ENCODE measurements at places on chromosomes 4 and X. TPM values are rescaled to one million over a fixed set of nuclear protein-coding genes. Genes with fewer than 3 reads are reported as not detected.

DNA sequence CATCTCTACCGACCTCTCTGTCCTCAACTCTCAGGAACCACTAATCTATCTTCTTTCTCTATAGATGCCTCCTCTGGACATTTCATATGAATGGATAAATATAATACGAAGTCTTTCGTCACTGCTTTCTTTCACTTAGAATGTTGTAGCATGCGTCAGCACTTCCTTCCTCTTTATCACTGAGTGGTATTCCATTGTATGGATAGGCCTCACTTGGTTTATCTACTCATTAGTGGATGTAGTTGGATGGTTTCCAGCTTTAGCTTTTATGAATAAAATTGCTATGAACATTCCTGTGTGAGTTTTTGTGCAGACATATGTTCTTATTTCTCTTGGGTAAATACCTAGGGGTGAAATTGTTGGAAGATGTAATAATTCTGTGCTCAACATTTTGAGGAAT lies 528.2 kb upstream of the FAT1 start:
- H3K4me1 ChIP-seq: no peaks in the 10 kb centered on the region
- no peaks in the 10 kb centered on the region for H3K36me3 ChIP-seq
- no peak overlapping the region for H3K27ac ChIP-seq
- H3K27me3 ChIP-seq: no peaks in the 10 kb centered on the region

DNA sequence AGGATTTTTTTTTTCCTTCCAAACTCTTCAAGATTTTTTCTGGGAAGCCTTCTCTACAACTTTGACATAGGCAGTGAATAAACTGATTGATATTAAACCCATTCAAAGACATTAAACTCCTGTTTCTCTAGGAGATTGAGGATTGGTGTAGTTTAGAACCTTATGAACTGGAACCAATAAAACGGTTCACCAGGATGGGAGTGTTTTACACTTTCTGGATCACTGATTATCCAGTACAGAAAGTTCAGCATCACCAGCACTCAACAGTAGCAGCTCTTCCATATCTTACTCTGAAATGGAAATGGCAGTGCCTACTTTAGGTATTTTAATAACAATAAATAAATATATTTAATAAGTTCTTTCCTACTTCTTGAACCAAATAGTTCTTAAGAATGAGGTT lies 76.7 kb downstream of the BMPR1B start:
- H3K4me1 ChIP-seq: no peaks in the 10 kb centered on the region
- no peak overlapping the region for H3K27ac ChIP-seq

GRCh38 chr4:156053174-156053573 lies 99.5 kb upstream of the CTSO start:
- H3K27ac ChIP-seq: no peak overlapping the region
- no peaks in the 10 kb centered on the region for H3K36me3 ChIP-seq
- H3K27me3 ChIP-seq: no peaks in the 10 kb centered on the region
- no peak for DNase-seq
- no peaks in the 10 kb centered on the region for H3K4me1 ChIP-seq

DNA sequence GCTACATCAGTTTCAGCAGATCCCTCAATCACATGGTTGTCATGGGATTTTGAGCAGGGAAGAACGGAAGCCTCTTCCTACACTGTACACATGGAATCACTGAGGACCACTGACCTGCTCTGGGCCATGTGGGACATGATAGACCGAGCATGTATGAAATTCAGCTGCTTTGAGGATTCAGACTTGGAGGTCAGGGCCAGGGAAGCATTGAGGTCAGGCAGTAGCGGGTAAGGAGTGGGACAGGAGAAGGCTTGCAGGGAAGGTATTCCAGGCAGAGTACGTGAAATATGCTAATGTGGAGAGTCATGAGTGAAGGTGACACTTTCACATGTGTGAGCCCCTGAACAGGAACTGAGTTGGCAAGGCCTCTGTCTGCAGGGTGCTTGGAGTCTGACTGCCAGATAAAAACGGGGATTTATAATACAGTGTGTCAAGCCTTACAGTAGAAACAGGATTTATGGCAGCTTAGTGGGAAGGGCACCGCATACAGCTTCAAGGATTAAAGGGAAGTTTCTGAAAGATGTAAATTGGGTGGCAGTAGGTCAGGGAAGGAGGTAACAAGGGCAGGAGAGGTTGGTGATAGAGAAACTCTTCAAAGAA lies 111.7 kb downstream of the STK32B start:
- no peaks in the 10 kb centered on the region for H3K36me3 ChIP-seq
- H3K27ac ChIP-seq: no peak overlapping the region
- H3K4me3 ChIP-seq: no peak overlapping the region
- no peaks in the 10 kb centered on the region for H3K4me1 ChIP-seq
- no peak for DNase-seq

DNA sequence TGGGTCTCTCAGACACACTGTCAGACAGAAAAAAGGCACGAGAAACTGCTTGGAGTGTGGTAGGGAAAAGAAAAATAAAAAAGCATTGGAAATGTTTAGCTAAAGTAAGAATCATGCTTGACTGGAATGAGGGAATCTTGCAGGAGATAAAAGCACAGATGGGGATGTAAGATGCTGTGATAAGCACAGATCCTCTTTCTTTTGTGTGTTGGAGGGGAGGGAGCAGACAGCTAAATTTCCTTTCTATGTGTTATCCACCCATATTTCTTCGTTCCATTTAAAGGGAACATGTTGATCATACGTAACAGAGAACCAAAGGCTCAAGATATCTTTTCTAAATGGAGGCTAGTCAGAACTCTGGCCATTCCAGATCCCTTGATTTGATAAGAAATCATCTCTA lies 614.0 kb upstream of the LCORL start:
- no peak for DNase-seq
- H3K27me3 ChIP-seq: no peaks in the 10 kb centered on the region
- H3K27ac ChIP-seq: no peak overlapping the region

DNA sequence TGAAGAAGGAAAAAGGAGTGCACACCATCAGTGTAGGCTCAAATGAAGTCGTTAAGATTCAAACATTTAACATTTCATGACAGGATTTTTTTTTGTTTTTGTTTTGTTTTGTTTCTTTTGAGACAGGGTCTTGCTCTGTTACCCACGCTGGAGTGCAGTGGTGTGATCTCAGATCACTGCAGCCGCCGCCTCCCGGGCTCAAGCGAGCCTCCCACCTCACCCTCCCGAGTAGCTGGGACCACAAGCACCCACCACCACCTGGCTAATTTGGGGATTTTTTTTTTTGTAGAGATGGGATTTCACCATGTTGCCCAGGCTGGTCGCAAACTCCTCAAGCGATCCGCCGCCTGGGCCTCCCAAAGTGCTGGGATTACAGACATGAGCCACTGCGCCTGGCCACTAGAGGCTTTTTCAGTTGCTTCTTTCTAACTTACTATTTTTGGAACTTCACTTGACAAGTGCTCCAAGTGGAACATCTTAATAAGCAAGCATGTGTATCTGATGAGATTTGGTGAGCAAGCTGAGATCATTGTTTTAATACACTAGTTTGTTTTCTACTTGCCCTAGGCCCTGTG lies 78.9 kb upstream of the CNKSR2 start:
- H3K27me3 ChIP-seq: no peaks in the 10 kb centered on the region
- H3K4me3 ChIP-seq: no peak overlapping the region
- H3K27ac ChIP-seq: no peak overlapping the region
- H3K36me3 ChIP-seq: no peaks in the 10 kb centered on the region

DNA sequence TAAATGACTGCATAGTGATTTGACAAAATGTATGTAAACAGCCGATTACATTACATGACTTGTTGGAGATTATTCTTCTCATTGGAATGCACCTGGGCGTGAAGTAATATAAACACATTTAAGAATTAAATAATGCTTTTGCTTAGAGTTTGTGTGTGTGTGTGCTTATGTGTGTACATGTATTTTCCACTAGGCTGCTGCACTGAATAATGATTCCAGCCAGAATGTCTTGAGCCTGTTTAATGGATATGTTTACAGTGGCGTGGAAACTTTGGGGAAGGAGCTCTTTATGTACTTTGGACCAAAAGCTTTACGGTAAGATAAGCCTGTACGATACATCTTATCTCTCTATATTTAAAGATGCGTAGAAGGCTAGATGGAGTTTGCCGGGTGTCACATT lies 12.6 kb downstream of the NEIL3 start:
- no peaks in the 10 kb centered on the region for H3K36me3 ChIP-seq
- no peaks in the 10 kb centered on the region for H3K27me3 ChIP-seq
- H3K4me3 ChIP-seq: no peak overlapping the region
- no peaks in the 10 kb centered on the region for H3K4me1 ChIP-seq

- no peaks in the 10 kb centered on the region for H3K4me1 ChIP-seq
- H3K4me3 ChIP-seq: no peak overlapping the region
Observed at GRCh38 chr4:161642708-161643107, 521.1 kb downstream of the FSTL5 start.

DNA sequence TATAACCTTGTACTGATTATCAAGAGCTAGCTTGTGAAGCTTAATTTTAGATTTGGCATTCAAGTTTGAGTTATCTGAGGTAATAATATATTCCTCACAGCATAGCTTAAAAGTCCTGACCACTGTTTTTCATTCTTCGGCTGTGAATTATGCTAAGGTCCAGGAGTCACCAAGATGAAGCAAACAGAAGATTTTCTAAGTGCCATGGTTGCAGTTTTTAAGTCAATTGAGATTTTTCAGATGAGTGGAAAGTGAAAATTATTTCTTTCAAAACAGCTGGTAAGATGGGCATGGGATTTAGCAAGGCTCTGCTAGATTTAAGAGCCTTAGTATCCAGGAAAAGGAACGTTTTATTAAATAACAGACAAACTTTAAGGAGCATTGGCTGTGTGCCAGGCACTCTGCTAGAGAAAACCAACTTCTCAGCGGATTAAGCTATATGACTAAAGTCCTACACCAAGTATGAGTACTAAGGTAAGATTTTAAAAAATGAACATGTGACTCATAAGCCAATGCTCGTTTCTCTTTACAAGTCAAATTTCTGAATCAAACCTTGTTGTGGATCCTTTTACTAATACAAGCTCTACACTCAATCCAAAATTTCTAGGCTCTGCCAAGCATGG lies 149.9 kb upstream of the IL15 start:
- no peak overlapping the region for H3K27ac ChIP-seq
- DNase-seq: no peak
- H3K4me3 ChIP-seq: no peak overlapping the region
- H3K4me1 ChIP-seq: no peaks in the 10 kb centered on the region

GRCh38 chrX:119272882-119273419 lies 36.9 kb downstream of the PGRMC1 start:
- H3K36me3 ChIP-seq: no peaks in the 10 kb centered on the region
- H3K27ac ChIP-seq: no peak overlapping the region
- H3K27me3 ChIP-seq: peaks cover 21% of the 10 kb centered on the region
- no peak for DNase-seq
- H3K4me3 ChIP-seq: no peak overlapping the region

DNA sequence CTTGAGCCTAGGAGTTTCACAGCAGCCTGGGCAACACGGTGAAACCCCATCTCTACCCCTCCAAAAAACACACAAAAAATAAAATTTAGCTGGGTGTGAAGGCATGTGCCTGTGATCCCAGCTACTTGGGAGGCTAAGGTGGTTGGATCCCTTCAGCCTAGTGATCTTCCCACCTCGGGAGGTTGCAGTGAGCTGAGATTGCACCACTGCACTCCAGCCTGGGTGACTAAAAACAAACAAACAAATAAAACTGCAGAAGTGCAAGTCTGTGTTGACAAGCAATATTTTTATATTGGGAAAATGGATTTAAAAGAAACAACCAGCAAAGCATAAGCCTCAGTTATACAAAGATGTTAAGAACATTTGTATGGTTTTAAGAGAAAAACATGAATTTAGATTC lies 46.1 kb downstream of the IGFBP7 start:
- no peak overlapping the region for H3K4me3 ChIP-seq
- no peak overlapping the region for H3K27ac ChIP-seq
- H3K27me3 ChIP-seq: no peaks in the 10 kb centered on the region
- H3K4me1 ChIP-seq: peaks cover 19% of the 10 kb centered on the region
- DNase-seq: no peak

DNA sequence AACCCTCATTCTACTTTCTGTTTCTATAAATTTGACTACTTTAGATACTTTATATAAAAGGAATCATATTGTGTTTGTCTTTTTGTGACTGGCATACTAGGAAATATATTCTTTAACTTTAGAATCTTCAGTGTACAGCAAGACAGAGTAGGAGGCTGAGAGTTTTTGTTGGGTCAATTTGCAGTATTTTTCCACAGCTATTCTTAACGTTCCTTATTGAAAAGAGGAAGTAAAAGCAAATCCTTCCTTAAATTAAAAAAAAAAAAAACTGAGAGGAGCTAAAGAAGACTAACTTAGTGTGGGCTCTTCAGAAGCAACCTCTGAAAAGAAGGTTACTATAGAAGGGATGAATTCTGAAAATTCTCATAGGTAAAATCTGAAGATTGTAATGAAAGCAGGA lies 1194.6 kb downstream of the ADGRL3 start:
- no peak overlapping the region for H3K4me3 ChIP-seq
- H3K27ac ChIP-seq: no peak overlapping the region
- no peaks in the 10 kb centered on the region for H3K4me1 ChIP-seq
- H3K27me3 ChIP-seq: no peaks in the 10 kb centered on the region
- no peak for DNase-seq
- no peaks in the 10 kb centered on the region for H3K36me3 ChIP-seq

- DNase-seq: no peak
- H3K4me3 ChIP-seq: no peak overlapping the region
- H3K27me3 ChIP-seq: no peaks in the 10 kb centered on the region
- H3K27ac ChIP-seq: no peak overlapping the region
- H3K36me3 ChIP-seq: no peaks in the 10 kb centered on the region
- H3K4me1 ChIP-seq: no peaks in the 10 kb centered on the region
Observed at GRCh38 chr4:40946652-40947051, 196.9 kb downstream of the NSUN7 start.

GRCh38 chr4:41866799-41867677 lies 68.2 kb upstream of the TMEM33 start:
- peaks cover 41% of the 10 kb centered on the region for H3K27me3 ChIP-seq
- H3K36me3 ChIP-seq: no peaks in the 10 kb centered on the region
- H3K4me3 ChIP-seq: no peak overlapping the region

DNA sequence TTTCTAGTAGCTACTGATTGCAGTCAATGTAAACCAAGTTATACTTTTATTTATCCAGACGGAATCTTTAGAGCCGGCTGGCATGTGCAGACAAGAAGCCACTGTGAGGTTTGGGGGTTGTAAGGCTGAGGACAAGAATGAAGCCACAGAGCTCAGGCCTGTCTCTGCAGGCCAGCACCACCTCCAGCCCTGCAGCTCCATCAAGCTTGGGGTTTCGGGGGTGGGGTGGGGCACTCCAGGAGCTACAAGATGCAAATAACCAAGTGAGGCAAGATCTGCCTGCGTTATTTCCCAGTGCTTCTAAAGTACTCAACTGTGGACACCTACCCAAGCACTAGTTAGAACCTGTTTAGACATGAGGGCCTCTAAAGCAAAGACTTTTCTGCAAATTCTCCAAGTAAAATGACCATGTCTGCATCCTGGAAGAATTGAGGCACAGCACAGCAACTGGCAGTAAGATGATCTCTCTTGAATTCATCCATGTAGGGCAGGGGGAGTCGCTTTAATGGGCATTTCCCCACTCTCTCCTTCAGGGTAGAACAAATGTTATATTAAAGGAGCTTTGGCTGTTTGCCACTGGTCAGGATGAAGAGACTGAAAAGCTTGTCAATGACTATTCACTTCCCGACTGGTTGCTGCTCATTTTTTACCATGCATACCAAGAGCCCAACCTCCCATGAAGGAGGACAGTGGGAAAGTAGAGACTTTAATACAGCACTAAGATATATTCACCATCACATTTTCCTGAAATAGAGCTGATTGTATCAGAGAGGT lies 222.5 kb downstream of the MGST2 start:
- no peaks in the 10 kb centered on the region for H3K27me3 ChIP-seq
- H3K4me3 ChIP-seq: no peak overlapping the region
- H3K27ac ChIP-seq: no peak overlapping the region
- no peaks in the 10 kb centered on the region for H3K36me3 ChIP-seq

The ZNF157 gene
- total RNA-seq: 0.09 TPM

The PITX2 gene
- total RNA-seq: 45.7 TPM

The ODAM gene
- not detected for total RNA-seq

The EREG gene
- total RNA-seq: not detected

The TBC1D9 gene
- 2.5 TPM for total RNA-seq

The GABRQ gene
- not detected for total RNA-seq

The JCHAIN gene
- 0.55 TPM for total RNA-seq

The ESX1 gene
- not detected for total RNA-seq
